KG1 (cell line): ENCODE measurements at places on chromosomes 7 and 10.

DNA sequence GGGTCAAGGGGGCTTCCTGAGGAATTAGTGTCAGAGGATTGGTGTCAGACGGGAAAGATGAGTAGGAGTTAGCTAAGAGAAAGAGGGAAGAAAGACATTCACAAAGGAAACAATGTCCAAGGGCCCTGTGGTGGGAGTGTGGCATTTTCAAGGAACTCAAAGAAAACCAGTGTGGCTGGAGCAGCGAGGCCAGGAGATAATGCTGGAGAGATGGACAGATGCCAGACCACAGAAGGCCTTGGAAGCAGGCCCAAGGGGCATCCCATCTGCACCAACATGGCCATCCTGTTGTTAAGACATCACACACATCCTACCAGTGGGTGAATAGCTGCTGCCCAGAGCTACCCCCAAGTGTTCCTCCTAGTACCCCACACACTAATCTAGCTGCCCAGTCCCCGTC, 36.1 kb upstream of the CUL1 start:
- DNase-seq = no peak

- no peak for DNase-seq
These were observed 20.1 kb upstream of the SMNDC1 start for GRCh38 chr10:110324805-110325280.

DNA sequence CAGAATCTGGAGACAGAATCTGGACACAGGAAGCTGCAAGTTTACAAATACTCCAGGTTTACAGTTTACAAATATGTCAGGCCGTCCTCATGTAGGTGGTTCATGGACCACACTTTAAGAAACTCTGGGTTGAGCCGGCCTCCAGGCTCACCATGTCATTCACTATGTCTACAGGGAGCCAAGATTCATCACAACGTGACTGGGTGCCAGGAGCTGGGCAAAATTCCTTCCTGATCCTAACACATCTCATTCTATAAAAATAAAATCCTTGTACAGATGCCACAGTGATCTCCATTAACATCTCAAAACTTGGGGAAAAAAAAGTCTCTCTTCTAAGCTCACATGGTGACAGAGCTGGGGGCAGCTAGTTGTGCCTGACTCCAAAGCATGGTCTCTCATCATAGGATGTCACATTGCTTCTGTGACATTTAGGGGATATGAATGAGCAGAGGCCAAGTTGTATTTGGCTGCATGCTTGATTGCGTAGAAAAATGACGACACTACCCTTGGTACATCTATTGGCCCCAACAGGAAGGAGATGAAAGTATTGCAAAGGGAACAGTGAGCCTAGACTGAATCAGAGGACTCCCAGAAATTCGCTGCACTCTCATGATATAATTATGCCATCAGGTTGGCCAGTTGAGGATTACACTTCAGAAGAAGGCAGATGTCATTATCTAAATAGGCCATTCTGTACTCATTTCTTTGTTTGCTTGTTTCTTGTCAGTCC, 35.9 kb downstream of the MTURN start:
- DNase-seq = no peak

DNA sequence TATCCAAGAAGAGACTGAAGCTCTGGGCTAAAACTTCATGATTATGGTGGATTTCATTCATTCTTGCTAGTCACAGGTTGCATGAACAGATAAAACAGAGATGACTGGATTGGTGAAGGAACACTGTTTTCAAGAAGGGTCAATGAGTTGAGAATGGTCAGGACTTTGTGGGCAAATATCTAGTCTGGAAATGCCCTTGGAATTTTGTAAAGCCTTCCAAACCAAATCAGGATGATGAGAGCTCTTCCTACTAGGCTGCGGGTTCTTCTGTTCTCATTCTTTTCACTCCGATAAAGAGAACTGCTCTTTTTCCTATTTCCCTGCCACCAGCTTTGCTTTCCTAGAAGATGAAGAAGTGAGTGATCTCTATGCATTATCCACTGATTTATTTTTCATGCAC, 171.4 kb downstream of the ARID5B start:
- DNase-seq = no peak

- no peak for DNase-seq
These were observed 259.8 kb downstream of the GLI3 start for GRCh38 chr7:41977151-41977651.

GRCh38 chr10:33986016-33986415, 651.5 kb upstream of the NRP1 start:
- no peak for DNase-seq

GRCh38 chr7:106344861-106345260, 60.1 kb upstream of the NAMPT start:
- no peak for DNase-seq
